Ureter (tissue), 1 donor: ENCODE measurements at places on chromosomes 6 and 20.

DNA sequence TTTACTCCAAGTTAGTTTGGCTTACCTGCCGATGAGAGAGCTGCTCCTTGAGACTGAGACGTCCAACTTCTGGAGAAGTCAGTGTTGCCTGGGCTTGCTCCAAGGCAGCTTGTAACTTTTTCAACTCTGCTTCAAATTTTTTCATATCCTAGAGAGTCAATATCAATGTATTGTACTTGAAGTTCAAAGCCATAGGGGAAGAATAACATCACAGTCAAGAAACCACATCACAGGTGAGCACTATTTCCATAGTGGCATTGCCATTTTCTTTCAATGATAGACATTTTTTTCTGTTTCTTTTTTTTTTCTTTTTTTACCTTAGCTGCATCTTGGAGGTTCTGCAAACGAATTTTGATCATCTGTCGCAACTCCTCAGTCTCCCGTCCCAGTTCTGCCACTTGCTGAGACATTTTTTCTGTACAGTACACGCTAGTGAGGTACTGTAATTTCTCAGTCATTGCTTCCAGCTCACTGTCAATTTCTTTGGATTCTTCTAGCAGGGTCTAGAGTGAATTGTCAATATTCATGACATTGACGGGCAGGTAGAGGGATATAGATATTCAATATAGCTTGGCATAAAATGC is 326.7 kb downstream of the SYNE1 start:
- no peak for DNase-seq

DNA sequence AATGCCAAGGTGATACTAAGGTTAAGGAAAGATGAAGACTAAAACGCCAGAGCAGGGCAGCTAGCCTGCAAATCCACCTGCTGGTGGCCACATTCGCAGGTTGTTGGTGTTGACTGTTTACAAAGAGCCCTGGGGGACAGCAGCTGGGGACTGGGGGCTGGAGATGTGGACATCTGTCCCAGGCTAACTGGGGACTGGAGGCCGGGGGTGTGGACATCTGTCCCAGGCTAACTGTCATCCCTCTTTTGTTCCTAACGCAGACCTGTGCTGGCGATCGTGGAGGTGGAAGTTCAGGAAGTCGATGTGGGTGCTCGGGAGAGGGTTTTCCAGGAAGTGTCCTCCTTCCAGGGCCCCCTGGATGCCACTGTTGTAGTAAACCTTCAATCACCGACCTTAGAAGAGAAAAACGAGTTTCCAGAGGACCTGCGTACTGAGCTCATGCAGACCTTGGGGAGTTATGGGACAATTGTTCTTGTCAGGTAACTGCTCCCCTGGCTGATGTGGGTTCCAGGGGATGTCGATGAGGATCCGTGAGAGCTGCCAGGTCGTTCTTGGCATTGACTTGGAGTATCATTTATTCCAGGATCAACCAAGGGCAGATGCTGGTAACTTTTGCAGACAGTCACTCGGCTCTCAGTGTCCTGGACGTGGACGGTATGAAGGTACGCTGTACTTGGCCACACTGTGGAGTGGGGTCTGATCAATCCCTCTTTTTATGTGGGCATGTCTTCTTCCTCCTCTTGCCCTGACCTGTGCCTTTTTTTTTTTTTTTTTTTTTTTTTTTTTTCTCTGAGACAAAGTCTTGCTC is 87.0 kb downstream of the SERAC1 start:
- no peak for DNase-seq

- DNase-seq = peak; percentile 29
Measured at GRCh38 chr6:43739642-43740091, 30.3 kb upstream of the VEGFA start.

DNA sequence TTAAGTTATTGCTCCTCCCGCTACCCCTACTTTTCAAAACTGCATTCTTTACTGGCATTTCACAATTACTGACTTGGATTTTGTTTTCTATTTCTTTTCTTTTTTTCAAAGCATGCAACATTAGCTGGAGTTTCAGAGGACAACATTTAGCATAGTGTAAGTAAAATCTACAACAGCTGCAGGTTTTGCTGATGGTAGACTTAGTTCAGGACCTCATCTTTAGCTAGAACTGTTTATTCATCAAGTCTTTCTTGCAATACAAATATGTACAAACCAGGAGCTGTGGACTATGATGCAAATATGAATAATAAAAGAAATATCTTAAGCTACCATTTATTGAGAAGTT is 728 bp upstream of the CEP162 start:
- DNase-seq = no peak

DNA sequence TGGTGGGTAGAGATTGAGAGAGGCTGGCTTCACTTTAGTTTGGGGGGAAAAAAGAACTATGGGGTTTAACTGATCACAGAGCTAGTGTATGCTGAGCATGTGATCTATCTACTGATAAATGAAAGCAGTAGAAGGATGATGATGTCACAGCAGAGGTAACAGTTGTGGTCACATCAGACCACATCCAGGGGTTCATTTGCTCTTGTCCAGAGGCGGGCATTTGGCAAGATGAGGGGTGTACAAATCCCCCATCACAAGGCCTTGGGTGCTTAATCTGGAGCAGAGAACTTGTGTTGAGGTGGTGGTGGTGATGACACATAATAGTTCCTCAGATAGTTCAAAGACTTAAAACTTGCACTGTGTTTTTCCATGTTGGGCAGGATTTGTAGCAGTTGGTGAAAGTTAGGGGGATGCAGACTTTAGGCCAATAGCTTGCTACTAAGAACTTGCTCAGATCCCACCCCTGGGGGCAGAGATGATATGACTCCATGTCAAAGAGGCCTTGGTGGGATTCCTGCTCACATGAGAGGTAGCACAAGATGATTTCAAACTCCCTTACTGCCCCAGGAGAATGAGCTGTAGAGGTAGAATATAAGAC is 63.4 kb downstream of the PRDM1 start:
- DNase-seq = no peak

- DNase-seq = no peak
Measured at GRCh38 chr6:71681234-71681867, 205.0 kb upstream of the RIMS1 start.

DNA sequence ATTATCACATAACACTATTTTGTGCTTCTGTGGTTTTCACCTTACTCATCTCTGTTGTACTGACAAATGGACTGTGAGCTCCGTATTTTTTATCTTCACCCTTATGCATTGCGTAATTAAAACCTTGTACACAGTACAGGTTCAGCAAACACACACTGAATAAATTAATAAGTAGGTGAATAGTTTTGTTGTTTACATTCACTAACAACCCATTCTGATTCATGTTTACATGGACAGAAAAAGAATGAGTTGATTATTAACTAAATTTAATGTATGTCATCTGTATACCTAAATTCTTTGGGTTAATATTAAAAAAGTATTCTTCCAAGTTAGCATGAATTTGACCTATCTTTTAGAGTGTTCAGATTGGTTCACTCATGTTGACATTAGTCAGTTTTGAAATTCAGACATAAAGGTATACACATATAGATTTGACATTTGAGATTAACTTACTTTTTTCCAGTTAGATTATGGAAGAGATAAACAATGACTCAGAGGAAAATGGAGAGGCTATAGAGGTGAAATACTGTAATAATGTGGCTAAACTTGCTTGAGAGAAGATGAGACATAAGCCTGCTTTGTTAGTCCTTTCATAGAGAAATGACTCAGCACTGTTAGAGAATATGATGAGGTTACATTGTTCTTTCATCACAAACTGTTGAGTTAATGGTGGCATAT is 541.7 kb upstream of the FLRT3 start:
- no peak for DNase-seq

DNA sequence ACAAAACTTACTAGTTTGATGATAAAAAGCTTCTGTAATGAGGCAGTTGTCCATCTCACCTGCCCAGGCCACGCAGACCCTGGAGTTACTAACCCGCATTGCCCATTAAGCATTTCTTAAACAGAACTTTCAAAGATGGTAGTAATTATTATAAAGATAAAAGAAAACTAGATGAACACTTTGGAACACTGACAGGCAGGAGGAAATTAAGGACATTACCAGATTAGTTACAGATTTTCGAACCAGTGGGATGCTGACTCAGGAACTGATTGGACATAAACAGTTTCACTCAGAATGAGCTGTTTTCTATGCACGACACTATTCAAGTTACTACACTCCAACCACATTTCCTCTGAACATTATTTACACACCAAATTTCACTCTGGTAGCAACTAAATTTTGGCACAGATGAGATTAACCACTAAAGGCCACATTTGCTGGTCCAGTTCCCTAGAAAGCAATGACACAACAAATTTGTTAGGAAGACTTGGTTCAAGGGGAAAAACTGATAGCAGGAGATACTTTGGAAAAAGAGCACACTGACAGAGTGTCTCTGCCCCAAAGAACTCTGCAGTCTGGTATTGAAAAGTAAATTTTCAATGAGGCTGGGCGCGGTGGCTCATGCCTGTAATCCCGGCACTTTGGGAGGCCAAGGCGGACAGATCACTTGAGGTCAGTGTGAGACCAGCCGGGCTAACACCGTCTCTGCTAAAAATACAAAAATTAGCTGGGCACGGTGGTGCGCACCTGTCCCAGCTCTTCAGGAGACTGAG is 3.0 kb downstream of the ROMO1 start:
- peak; percentile 17 for DNase-seq

DNA sequence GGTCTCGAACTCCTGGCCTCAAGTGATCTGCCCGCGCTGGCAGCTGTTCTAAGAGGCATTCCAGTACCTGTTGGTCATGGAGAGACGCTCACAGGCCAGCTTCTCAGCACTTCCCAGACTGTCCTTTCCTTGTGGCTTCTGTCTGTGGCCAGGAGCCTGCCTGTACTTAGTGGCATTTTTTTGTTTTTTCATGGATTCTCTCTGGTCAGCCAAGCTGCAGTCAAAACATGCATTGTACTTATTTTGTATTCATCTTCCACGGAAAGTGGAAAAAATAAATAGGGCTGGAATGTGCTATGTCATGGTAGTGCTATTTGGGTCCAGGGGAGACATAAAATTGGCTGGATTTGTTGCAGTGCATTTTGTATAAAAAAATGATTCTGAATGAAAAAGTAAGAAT is 29.1 kb downstream of the ZDHHC14 start:
- DNase-seq = no peak

DNA sequence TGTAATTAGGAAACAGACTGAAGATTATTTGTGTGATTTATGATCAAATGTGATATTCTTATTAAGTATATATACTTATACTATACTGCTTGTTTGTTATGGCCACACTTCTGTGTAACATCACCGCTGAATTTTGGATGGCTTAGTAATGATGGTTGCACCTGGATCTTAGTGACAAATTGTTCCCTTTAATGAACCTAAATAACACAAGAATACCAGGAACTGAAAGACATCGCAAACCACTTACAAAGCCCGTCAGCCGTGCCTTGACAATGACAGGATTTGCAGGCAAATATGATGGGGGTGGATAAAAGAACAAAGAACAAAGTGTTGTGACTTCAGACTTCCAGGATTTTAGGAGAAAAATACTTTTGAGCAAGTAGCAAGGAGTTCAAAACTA is 67.1 kb downstream of the LAMP5 start:
- no peak for DNase-seq
